CD4-positive, alpha-beta memory T cell (primary cell): ENCODE measurements at places on chromosomes 2 and 18.

DNA sequence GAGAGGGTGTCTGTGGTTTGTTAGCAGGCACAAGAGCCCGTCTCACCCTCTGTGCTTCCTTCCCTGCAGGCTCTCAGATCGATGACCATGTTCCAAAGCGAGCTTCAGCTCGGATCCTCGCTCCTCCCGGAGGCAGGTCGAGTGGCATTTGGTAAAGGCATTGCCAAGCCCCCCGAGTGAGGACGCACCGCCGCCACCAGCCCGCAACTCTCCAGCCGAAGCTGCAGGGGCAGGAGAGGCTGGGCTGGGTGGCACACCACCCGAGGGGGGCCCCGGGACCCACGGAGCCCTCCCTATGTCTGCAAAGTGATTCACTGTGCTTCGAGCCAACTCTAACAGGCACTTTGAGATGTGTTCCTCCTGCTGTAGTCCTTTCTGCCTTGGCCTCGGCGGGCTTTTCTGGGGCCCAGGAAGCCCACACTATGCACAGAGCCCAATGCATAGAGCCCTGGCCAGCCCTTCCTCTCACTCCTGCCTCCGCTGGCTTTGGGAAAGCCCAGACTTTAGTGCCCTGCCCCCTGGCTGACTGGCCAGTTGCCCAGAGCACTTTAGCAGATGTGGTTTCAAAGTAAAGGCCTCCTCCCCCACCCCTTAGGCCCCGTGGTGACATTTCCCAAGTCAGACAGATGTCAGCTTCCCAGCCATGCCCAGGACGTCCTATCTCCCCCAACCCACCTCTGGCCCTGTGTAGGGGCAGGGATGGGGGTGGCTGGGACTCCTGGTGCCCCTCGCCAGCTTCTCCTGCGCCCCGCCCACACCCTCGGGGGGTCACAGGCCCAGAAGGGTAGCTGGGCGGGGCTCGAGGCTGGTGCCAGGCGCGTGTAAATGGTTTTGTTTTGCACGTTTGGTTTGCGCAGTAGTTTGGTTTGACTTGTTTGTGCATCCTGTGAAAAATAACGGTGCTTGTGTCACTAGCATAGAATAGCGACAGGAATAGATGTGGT lies 23.3 kb upstream of the MAPRE3 start:
- no peak for DNase-seq

GRCh38 chr18:31661965-31662364 lies 22.4 kb downstream of the B4GALT6 start:
- no peak for DNase-seq

- no peak for DNase-seq
Observed at GRCh38 chr2:219570194-219570923, 980 bp downstream of the OBSL1 start.

DNA sequence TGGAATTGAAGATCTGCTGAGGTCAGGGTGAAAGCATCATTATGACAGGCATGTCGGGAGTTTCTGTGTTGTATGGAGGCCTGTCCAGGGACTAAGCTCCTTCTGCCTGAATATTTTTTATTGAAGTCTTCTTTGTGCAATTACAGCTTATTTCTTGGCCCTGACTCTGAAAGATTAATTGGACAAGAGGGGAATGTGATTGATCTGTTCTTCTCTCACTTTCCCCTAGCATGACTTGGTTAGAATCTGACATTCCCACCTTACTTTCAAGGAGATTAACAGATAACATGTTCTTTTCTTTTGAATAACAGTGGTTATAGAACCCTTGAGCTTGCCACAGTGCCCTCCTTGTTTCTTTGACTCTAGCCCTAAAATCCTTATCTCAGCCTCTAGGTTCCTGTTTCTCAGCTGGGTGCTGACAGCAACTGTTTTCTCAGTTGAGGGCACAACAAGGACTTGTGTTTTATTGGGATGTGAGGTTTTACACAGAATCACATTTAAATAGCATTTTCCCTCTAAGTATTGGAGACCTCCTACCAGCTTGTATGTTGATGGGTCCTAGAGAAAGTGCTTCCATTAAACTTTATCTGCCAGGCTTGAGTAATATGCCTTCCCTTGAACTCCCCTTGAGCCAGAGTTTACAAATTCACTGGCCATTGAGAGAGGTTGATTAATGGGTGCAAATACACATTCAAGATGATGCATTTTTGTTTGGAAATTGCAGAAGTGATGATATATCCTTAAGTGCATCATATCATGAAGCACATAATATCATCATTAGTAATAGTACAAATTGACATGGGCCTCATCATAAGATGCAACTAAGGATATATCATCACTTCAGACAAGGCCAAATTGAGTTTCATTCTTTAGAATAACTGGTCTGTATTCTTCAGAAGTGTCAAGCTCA lies 12.5 kb downstream of the TTLL4 start:
- no peak for DNase-seq

- DNase-seq, result no peak
Observed at GRCh38 chr2:176744146-176744545, 468.4 kb upstream of the HNRNPA3 start.

GRCh38 chr18:10245846-10246175 lies 208.6 kb upstream of the APCDD1 start:
- no peak for DNase-seq

DNA sequence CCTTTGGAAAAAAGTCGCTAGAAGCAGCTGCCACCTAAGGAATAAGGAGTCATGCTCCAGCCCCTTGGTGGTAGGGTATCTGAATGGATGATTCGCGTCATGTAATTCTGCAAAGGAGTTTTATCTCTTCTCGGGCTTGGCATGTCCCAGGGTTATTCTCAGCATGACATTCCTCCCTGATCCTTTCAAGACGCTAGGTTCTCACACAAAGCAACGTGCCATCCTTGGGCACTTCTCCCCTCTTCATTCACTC lies 355.6 kb downstream of the MYCN start:
- no peak for DNase-seq
